ENCODE measurements at places on chromosomes 3 and 15.

GRCh38 chr3:21752749-21753347 lies 1.8 kb upstream of the ZNF385D start:
- H3K36me3 ChIP-seq = no peaks in the 10 kb centered on the region
- H3K4me3 ChIP-seq = no peak overlapping the region
- no peak overlapping the region for H3K27ac ChIP-seq
- peaks cover 42% of the 10 kb centered on the region for H3K27me3 ChIP-seq
- H3K4me1 ChIP-seq = peaks cover 15% of the 10 kb centered on the region

DNA sequence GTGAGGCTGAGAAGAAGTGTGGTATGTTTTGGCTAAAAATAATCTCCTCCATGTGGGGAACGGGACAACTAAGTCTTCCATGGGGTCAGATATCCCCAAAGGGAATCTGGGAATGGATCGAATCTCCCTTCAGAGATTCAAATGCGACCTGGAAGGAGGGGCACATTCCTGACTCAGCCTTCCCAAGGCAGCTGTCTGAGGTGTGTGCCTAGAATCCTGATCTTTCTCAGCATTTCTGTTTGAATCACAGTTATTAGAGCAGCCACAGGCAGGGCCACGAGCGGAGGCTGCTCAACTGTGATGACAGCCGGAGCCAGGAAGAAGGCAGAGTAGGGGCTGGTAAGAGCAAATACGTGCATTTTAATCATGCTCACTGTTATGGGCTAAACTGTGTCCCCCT lies 135.1 kb downstream of the ADAMTS17 start:
- H3K36me3 ChIP-seq = peaks cover 17% of the 10 kb centered on the region
- no peaks in the 10 kb centered on the region for H3K27me3 ChIP-seq
- H3K4me1 ChIP-seq = peaks cover 45% of the 10 kb centered on the region
- no peak overlapping the region for H3K4me3 ChIP-seq
- peak overlapping the region; percentile 77 for H3K27ac ChIP-seq

DNA sequence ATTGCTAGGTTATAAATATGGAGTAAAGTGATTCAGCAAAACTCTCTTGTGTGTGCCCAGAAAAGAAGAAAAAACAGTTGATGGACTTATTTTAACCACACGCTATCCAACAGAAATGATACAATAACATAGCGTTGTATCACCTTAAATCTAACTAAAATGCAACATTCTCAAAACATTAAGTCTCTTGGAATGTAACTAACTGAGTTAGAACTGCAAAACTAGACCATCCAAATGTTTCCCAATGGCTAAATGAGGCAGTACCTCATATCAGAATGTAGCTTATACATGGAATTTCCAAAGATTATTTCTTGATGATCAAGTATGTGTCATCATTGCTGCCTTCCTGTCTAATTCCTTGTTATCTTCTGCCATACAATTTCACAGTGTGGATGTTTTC lies 187.9 kb downstream of the CNTN3 start:
- DNase-seq = no peak
- H3K4me3 ChIP-seq = no peak overlapping the region
- peaks cover 3% of the 10 kb centered on the region for H3K27me3 ChIP-seq
- no peaks in the 10 kb centered on the region for H3K36me3 ChIP-seq

DNA sequence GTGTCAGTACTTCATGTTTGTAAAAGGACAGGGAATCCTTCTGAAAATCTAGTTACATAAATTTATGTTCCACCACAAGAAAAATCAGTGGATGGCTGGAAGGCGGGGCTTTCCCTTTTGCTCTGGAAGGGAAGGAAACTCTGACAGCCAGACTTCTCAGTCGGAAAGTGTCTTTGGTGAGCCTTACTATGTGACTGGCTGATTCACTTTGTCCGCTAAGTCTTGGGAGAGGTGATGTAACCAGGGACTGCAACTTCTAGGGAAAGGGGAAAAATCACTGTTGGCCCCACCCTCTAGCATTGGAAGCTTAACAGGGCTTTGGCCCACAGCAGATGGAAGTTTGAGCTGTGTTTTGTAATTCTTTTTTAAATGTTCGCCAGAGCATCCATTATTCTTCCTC lies 281.4 kb upstream of the CTDSPL start:
- H3K27ac ChIP-seq = no peak overlapping the region
- no peak overlapping the region for H3K4me3 ChIP-seq
- peaks cover 8% of the 10 kb centered on the region for H3K36me3 ChIP-seq
- peaks cover 1% of the 10 kb centered on the region for H3K4me1 ChIP-seq
- H3K27me3 ChIP-seq = no peaks in the 10 kb centered on the region

GRCh38 chr3:42024591-42025351 lies 62.9 kb upstream of the ULK4 start:
- peak overlapping the region; percentile 11 for H3K4me3 ChIP-seq
- peak overlapping the region; percentile 99 for H3K27ac ChIP-seq
- H3K27me3 ChIP-seq = no peaks in the 10 kb centered on the region
- DNase-seq = no peak
- peaks cover 7% of the 10 kb centered on the region for H3K36me3 ChIP-seq

Data from mesothelial cell of epicardium (in vitro differentiated cells).